ENCODE measurements at places on chromosomes 3 and 15.

- no peak for DNase-seq
These were observed 16.0 kb downstream of the CD200 start for GRCh38 chr3:112348943-112349342.

- DNase-seq, result peak; percentile 40
These were observed 41.5 kb downstream of the DLG1 start for GRCh38 chr3:197256836-197257444.

DNA sequence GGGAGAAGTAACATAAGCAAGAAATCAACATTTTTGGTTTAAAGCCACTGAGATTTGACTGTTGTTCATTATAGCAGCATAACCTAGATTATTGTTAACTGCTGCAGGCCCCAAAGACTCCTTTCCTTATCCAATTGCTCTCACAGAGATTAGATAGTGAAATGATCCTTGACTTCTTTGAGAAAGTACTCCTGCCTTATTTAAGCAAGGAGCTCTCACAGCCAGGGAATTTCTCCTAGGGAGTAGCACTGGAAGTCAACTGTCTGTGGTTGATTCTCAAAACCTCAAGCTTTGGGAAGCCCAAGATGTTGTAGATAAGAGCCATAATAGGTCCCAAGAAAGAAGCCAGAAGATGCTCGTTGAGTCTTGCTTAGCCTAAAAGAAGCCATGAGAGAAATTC is 151.8 kb upstream of the TSC22D2 start:
- peak; percentile 81 for DNase-seq

- no peak for DNase-seq
These were observed 50.0 kb upstream of the TRPM1 start for GRCh38 chr15:31151301-31152233.

GRCh38 chr15:78691851-78692421 is 50.9 kb upstream of the CHRNB4 start:
- no peak for DNase-seq
